ENCODE measurements at places on chromosomes 12 and 14. TPM values are rescaled to one million over a fixed set of nuclear protein-coding genes. Genes with fewer than 3 reads are reported as not detected.

The LRR1 gene
- total RNA-seq = 12.7 TPM

The RNF212B gene
- not detected for total RNA-seq

The ANKS1B gene
- 298 TPM for total RNA-seq

The KLRF1 gene
- total RNA-seq = 0.46 TPM

The RALGAPA1 gene
- total RNA-seq = 189 TPM

The TUNAR gene
- total RNA-seq = 47.3 TPM

The KRT75 gene
- total RNA-seq = not detected

The SRGAP1 gene
- 24.7 TPM for total RNA-seq

The DBX2 gene
- 6.9 TPM for total RNA-seq

The RNASE3 gene
- not detected for total RNA-seq

The OR6C2 gene
- total RNA-seq = not detected

The PITPNM2 gene
- total RNA-seq = 10.8 TPM

The IFI27 gene
- total RNA-seq = 24.2 TPM

The ARL1 gene
- 54.7 TPM for total RNA-seq

The EMP1 gene
- 5.3 TPM for total RNA-seq

The PRH2 gene
- total RNA-seq = 0.92 TPM

The KRT77 gene
- not detected for total RNA-seq

The DEPDC4 gene
- 2.8 TPM for total RNA-seq

The PYGL gene
- 14.3 TPM for total RNA-seq

The PPFIA2 gene
- 143 TPM for total RNA-seq

The TEX52 gene
- not detected for total RNA-seq

The GALNT8 gene
- 48.0 TPM for total RNA-seq

The PLEKHG7 gene
- total RNA-seq = not detected

The AQP6 gene
- 0.46 TPM for total RNA-seq

The SYNDIG1L gene
- 32.8 TPM for total RNA-seq

The KLRC3 gene
- 5.5 TPM for total RNA-seq

The KCNC2 gene
- 41.5 TPM for total RNA-seq

The EGLN3 gene
- total RNA-seq = 14.3 TPM

The CDC42BPB gene
- total RNA-seq = 110 TPM

The ANKRD33 gene
- not detected for total RNA-seq

The ATN1 gene
- 13.1 TPM for total RNA-seq

The DIO2 gene
- 10.8 TPM for total RNA-seq

The NTS gene
- 211 TPM for total RNA-seq

The PRIMA1 gene
- total RNA-seq = 1.6 TPM

The C14orf180 gene
- total RNA-seq = 0.92 TPM

The TMEM120B gene
- 8.5 TPM for total RNA-seq

The MYF6 gene
- 0.92 TPM for total RNA-seq

The RASSF8 gene
- 49.6 TPM for total RNA-seq

The PLEKHD1 gene
- 0.23 TPM for total RNA-seq

Data from diencephalon (tissue), 1 donor.